ENCODE measurements at places on chromosomes 2 and 18.

- no peak for DNase-seq
Measured at GRCh38 chr18:46002934-46003333, 35.8 kb upstream of the EPG5 start.

DNA sequence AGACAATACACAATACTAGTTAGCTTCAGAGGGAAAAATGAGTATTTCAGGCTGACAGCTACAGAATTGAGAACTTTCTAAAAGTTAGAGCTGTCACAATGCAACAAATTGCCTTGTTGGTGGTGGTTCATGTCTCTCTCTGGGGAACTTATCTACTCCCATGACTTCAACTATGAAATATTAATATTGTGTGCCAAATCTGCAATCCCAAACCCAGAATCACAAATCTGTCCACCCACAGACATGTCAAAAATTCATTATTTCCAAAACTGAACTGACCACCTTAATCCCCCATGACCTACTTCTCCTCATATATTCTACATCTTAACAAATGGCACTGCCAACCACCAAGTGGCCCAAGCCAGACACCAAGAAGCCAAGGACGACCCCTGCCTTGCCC, 143.5 kb downstream of the TCF4 start:
- DNase-seq: no peak

GRCh38 chr2:6922201-6922656, 5.0 kb downstream of the RNF144A start:
- DNase-seq: peak; percentile 18

GRCh38 chr2:3532941-3533340, 13.6 kb upstream of the ADI1 start:
- DNase-seq: no peak

- peak; percentile 44 for DNase-seq
Measured at GRCh38 chr18:62982600-62983251, 267.4 kb downstream of the PHLPP1 start.

DNA sequence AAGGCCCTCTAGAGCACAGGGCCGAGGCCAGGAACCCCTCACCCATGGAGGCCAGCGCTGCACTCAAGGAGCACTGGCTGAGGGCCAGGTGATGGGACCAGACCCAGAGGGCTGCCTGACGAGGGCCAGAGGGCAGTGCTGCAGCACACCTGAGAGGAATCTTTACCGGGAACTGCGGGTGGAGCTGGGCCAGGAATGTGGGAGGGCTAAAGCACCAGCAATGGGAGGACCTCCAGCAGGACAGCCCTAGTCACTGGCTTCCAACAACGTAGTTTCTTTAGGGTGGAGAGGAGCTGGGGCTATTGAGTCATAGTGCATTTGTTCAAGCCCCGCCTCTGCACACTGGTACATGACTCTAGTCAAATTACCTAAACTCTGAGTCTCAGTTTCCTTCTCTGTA, 143.4 kb downstream of the TMEM17 start:
- no peak for DNase-seq

GRCh38 chr2:241855245-241855887, 3.3 kb downstream of the PDCD1 start:
- DNase-seq: no peak

DNA sequence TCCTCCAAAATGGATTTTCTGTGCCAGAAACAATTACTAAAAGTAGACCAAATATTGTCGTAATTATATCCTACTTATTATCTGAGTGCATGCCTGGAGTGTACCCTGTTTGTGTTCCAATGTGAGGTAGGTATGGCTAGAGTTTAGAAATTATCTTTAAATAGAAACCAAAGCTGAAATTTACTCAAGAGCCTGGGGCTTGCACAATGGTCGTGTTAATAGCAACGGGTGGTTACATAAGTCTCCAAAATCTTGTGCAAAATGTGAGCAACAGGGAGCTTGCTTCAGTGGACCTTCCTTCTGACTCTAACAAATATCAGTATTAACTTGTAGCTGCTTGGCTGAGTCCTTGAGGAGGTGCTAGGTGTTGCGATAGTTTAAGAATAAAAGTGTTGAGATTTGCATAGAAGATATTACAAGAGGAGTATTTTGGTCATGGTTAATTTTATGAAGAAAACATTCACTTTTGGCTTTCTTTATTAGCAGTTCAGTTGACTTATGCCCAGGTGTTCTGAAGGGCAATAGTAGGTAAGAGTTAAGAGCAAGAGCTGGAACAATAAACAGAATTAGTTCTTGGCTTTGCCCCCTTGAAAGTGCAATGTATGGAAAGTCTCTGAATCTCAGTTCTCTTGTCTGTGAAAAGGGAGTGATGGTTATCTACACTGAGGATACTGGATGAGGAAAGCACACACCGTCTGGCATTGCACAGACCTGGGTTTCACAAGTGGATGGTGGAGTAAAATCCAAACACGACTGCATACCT, 4.6 kb downstream of the CXCR4 start:
- DNase-seq: no peak

DNA sequence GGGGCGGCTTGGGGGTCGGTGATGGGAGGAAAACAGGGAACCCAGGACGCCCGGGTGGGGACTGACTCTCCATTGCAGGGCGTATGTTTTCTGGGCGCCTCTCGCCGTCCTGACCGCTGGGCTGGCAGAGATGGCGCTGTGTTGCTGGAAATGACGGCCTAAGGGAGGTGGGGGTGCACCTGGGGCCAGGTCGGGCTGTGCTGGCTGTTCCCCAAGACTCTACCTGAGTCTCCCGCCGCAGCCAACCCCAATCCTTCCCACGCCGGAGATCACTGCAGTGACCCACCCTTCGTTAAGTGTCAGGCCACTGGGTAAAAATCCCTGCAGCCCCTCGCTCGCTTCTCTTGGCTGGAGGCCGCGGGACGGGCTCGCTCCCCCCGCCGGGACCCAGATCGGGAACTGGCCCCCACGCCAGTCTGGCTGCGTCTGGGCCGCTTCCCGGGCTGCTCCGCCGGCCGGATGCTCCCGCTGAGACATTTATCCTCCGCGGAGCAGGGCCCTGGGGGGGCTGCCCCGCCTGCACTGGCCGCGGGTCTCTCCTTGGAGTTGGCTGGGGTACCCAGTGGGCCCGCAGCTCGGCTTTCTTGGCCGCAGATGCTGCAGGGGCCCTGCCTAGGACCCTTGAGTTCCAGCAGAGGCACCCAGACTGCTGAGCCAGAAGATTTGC, 7.8 kb upstream of the ARMC9 start:
- DNase-seq: no peak

GRCh38 chr2:134122610-134123009, 131.3 kb upstream of the MGAT5 start:
- DNase-seq: no peak

- no peak for DNase-seq
Measured at GRCh38 chr18:51153659-51154371, 43.7 kb downstream of the MEX3C start.

DNA sequence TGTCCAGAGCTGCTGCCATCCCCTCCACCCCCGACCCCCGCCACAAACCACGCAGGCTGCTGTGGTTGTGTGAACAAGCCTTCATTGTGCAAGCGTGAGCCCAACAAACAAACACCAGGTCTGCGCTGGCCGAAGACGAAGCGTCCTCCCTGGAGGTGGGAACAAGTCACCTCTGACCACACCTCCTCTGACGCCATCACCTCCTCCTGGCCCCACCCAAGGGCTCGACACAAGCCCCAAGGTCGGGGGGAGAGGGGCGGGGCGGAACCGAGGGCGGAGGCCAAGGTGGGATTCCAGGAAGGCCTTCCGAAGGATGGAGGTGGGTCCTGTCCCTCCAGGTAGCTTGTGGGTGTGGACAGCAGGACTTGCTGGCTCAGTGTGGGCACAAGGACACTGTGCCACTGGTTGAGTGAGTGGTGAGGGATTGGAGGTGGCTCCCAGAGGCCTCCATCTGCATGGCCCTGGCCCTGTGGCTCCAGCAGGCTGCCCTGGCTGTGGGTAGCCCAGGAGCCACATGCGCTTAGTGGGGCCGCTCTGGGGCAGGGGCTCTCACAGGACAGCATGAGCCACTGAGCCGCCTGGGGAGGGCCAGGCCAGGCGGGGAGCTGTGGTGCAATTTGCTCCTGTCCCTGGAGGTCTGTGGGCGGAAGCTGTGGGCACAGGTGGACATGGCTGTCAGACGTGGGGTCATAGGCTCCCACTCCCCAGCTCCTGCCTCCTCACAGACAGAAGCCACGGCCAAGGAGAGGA, 7.4 kb upstream of the GPR17 start:
- DNase-seq: no peak

DNA sequence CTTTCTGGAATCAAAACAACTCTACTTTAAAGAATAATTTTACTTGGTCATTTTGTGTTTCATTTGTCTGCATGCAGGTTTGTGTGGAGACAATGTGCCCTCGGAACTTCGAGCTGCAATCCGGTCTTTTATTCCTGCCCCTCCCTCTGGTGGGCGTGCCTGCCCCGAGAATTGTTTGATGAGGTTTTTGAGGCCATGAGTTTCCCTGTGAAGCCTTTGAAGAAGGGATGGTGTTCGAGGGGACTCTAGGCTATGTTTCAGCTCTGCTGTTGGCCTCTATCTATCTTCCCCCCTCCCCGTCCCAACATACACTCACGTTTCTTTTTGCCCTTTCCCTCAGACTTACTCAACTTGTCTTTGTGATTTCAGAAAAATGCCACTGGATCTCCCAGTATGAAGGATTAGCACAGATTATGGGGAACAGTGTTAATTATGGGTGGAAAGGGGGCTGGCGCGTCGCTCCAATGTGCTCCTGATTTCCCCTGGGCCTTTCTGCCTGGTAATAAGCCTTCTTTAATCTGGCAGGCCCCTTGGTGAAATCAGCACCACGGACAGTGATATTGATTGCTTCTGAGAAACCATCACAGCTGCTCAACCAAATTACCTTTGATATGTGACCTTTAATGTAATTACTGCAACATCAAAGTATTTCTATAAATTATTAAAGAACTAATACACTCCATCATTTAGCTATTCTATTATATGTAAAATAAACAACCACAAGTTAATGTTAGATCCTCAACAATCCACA, 82.2 kb downstream of the CELF4 start:
- peak; percentile 63 for DNase-seq

GRCh38 chr2:145108361-145108778, 588.5 kb upstream of the ZEB2 start:
- DNase-seq: no peak

DNA sequence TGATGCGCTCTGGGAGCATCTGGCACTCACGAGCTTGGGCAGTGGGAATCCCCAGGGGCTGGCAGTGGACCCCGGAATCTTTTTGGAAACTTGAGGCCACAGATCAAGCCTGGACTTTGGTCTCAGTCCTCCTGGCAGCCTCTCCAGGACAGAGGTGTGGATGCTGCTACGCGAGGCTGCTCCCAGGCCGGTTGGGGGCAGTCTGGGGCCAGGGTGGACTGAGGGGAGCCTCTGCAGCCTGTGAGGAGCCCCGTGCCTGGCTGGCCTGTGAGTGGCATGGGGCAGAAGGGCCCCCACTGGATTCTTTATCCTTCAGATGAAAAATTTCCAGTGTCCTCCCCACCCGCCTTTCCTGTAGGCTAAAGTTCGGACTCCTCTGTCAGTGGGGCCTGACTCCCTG, 12.7 kb upstream of the DES start:
- no peak for DNase-seq

DNA sequence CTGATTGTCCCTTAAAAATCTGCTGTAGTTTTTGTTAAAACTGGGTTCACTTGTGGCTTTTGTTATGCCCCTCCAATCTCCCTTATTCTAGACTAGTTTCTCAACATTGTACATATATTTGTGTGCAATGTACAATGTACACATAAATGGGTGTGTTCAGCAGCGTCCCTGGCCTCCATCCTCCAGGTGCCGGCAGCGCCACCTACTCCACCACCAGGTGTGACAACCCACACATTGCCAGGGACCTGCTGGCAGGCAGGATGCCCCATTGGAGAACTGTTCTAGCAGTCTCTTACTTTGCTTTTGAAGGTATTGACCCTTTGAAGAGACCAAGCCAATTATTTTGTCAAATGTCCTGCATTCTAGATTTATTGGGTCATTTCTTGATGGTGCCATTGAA, 75.4 kb downstream of the SH3RF3 start:
- DNase-seq: no peak

DNA sequence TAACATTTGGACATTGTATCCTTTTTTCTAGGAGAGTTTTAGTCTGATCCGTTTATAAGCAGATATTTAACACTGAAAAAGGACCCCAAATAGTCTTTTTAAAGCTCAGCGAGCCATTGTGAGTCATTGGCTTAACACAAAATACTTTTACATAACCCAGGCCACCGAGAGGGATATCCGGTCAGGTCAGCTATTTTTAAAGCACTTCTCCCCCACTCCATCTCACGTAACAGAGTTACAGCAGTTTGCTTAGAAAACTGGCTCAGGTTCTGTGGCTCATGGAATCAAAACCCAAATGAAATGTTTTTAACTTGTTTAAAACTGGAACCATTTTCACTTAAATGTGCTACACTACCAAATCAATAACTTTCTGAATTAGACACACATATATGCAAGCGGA, 23.9 kb downstream of the COL4A3 start:
- no peak for DNase-seq

- no peak for DNase-seq
Measured at GRCh38 chr18:376311-376710, 108.5 kb upstream of the THOC1 start.

DNA sequence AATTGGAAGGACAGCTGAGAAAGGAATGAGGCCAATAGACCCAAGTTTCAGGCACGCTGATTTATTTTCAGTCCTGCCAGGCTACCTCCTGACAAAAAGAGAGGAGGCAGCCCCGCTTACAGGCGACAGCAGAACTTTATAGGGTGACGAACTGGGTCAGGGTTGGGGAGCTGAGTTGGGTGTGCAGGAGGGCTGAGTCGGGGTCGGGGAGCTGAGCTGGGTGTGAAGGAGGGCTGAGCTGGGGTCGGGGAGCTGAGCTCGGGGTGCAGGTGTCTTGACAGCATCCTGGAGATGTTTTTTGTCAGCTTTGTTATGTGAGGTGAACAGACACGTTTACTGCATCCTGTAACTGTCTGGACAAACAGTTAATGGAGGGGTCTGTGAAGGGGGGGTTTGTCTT, 342.2 kb downstream of the ADCYAP1 start:
- DNase-seq: no peak

DNA sequence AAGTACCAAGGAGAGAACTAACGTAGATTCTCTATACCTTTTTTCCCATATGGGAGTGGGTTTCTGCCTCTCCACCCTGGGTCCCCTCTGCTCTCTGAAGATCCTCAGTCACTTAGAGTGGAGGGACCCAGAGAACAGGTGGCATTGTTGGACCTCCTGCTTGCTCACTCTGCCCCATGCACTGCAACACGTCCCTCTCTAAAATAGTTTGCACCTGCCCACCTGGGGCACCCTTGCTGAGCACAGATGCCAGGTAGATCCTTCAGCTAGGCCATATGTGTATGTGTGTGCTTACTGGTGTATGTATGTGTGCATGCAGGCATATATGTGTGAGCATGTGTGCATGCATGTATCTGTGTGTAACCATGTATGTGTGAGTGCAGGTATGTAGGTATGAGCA, 2.2 kb downstream of the IL36RN start:
- DNase-seq: no peak

DNA sequence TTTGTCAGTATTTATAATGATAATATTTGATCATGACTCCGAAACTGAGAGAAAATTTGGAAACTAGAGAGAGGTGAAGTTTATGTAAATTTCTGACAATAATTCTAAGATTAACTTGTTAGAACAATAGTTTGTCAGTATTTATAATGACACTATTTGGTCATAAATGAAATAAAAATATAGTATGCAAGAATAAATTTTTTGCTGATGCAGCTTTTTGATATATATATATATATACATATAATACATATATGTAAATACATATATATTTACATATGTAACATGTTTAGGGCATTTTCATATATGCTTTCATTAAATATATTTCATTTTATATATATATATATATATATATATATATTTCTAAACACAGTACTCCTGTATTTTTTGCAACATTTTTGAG, 1158.1 kb downstream of the LRP1B start:
- no peak for DNase-seq

- DNase-seq: no peak
Measured at GRCh38 chr2:60371219-60371618, 182.2 kb downstream of the BCL11A start.

Data from HEK293T (cell line).